NCI-H1048 (cell line): ENCODE measurements at places on chromosomes 1 and 21.

- no peak for DNase-seq
Observed at GRCh38 chr1:151968058-151968457, 25.6 kb downstream of the S100A10 start.

GRCh38 chr1:197200272-197200899, 53.9 kb upstream of the ASPM start:
- no peak for DNase-seq

DNA sequence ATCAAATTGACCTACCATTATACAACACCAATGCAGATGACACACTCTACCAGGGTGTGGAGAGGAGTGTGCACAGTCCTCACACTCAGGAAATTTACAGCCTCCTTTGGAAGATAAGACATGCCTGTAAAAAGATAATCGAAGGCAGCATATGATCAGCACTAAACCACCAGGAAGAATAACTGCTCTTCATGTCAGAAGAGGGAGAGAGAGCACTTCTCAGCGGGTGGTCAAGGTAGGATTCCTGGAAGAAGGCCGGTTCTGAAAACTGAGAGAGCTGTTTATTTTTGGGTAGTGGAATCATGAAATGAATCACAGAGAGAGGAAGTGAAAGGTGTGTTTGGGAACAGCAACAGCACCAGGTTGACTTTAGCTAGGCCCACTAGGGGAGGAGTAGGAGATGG, 14.0 kb upstream of the ZNF697 start:
- no peak for DNase-seq

DNA sequence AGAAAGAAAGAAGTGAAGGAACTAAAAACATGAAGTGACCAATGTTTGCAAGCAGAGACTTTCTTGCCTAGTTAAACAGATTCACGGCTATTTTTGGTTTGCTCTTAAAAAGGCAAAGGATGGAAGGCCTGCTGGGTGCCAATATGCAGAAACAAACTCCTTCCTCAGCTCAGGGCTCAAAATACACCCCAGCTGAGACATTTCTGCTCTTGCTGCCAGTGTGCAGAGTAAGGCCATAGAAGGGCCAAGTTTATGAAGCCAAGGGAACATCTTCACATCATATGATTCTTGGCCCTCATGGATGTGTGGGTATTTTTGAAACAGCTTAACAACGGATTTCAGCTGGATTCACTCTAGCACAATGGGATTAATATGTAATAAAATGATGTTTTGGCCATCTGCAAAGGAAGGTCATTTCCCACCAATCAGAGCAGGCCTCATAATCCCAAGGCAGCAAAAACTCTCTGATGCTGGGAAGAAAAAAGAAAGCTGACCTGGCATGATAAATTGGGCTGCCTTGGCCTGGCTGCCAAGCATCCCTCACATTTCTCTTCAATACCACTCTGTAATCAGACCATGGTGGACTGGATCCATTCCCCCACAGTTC, 70.7 kb downstream of the CAPZB start:
- no peak for DNase-seq

DNA sequence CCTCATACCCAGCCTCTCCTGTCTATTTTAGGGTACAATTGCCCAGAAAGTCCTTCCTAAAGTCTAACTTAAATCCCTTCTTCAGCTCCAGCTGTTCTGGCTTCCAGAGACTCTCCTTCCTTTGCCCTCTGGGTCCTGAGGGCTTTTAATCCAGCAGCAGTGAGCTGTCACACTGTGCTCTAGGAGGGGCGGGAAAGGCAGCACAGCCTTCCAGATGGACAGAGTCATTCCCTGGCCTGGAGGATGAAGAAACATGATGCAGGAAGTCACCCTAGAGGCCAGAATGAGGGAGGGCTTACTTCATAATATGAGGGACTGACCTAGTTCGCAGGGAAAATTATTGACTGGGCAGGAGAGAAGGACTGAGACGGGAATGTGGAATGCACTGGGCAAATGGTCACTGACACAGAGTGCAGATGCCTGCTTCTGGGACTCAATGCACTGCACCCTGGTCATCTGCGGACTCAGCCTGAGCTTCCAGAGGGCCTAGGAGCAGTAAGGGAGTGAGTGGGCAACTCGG, 1.3 kb downstream of the SH2D2A start:
- no peak for DNase-seq

DNA sequence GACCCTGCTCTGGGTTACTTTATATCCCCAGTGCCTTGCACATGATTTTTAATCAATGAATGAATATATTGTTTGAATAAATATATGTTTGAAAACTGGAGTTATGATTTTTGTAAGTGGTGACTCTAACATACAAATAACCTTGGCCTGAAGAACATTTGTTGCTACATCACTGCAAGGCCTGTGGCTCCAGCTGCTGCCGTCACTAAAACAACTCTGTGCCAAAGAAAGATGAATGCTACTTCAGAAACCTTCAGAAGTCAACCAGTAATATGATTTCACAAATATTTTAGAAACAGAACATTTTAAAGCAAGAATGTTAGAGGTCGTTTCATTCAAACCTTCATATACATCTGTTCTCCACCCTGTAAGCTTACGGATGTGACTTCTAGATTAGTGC, 60.6 kb upstream of the SEC16B start:
- DNase-seq: no peak
